Activated CD4-positive, alpha-beta memory T cell treated with anti-CD3 and anti-CD28 coated beads, Interleukin-2, amount 10 ng/mL, durations not matched to agents 7 days and 5 days (primary cell): ENCODE measurements at places on chromosomes 12 and 14. TPM values are rescaled to one million over a fixed set of nuclear protein-coding genes. Genes with fewer than 3 reads are reported as not detected.

DNA sequence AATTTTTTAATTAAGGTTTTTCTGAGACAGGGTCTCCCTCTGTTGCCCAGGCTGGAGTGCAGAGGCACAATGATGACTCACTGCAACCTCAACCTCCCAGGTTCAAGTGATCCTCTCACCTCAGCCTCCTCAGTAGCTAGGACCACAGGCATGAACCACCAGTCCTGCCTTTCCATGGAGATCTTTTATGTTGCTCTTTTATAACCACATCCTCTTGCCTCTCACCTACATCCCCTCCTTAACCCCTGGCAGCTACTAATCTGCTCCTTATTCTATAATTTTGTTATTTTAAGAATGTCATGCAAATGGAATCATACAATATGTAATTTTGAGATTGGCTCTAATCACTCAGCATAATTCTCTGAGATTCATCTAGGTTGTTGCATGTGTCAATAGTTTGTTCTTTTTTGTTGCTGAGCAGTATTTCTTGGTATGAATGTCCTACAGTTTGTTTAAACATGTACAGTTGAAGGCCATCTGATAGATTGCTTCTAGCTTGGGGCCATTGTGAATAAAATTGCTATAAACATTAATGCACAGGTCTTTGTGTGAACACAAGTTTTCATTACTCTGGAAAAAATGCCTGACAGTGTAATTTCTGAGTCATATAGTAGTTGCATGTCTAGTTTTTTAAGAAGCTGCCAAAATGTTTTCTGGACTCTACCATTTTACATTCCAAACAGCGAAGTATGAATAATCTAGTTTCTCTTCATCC lies 249.2 kb upstream of the AMIGO2 start:
- DNase-seq = no peak

- no peak for DNase-seq
Observed at GRCh38 chr14:52463375-52463774, 88.9 kb downstream of the TXNDC16 start.

JAG2 gene
- 3.0 TPM for total RNA-seq

DNA sequence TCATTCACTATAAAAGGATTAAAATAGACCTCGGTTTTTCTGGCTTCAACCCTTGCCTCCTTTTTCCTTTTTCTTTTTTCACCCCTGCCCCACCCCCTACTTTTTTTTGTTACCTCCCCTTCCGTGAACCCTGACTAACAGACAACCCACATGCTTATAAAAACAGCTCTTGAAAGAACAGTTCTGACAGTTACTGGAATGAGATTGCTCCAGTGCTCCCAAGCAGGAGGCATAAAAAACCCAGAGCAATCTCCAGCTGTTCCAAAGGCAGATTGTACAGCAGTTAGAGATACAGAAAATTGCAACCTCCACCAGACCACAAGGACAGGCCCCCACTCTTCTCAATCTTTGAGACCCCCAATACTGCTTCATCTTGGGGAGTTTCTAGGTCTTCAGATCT lies 29.9 kb upstream of the TMEM260 start:
- no peak for DNase-seq

GRCh38 chr12:101775816-101776215 lies 36.6 kb upstream of the SYCP3 start:
- DNase-seq = no peak

DNA sequence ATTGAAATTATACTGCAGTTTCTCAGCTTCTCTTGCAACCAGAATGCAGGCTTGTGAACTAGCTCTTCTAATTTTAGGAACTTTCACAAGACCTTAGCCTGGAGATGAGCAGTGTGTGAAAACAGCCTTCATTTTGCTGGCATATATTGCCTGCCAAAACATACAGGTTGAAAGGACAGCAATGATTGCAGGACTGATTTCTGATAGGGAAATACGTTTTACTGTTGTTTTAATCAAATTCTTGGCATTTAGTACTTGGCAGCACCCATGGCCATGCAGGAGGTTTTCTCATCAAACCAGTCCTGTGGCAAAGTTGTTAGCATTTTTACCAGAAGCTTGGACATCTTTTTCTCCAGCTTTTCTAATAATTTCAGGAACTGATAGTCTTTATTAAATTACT lies 91.9 kb upstream of the MUCL1 start:
- DNase-seq = no peak

AGAP2 gene
- 84.5 TPM for total RNA-seq

DNA sequence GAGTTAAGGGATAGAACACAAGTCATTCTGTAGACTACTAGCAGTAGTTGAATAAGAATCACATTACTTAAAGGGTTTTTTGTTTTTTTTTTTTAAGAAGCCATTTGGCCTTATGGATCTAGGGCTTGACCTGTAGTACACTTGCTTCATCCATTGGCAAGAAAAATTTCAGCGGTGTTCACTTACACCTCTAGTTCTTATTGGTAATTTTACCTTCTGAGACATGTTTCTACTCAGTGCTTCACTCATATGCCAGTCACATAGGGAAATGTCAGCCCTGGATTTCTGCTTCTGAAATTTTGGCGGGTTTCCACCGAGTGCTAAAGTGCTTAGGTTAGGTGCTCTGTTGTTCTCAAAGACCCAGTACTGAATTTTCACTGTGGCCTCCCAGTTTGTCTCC lies 72.9 kb downstream of the FRMD6 start:
- DNase-seq = no peak

MANSC4 gene
- total RNA-seq = not detected

DNA sequence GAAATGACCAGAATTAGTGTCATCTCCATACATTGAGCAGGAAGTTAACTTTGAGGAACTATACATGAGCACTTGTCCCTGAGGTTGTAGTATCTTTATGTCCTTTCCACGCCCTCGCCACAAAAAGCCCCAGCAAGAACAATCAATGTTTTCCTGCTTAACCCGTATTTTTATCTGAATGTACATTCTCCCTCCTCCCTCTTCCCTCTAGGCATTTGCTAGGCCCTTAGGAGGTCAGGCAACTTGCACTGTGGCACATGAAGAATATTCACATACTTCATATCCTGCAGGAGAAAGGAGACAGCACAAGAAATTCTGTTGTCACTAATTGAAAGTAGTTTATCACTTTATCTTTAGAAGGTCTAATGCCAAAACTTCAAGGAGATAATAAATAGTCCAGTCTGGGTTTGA lies 18.1 kb upstream of the DUSP6 start:
- no peak for DNase-seq

DNA sequence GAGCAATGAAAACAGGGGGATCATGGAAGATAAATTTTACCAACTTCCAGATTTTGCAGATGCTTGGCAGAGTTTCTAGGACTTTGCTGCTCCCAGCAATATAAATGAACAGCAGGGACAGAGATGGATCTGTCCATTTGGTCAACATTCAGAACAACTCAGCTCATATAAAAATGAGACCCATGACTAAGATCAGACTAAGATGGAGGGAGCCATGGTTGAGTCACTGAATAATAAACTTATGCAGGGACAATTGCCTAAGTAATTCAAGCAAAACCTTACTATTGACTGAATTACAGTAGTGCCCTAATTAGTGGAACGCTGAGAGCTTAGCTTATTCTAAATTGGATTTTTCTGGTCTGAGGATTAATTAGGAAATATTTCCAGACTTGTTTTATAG lies 205.1 kb downstream of the SLC5A8 start:
- no peak for DNase-seq

DNA sequence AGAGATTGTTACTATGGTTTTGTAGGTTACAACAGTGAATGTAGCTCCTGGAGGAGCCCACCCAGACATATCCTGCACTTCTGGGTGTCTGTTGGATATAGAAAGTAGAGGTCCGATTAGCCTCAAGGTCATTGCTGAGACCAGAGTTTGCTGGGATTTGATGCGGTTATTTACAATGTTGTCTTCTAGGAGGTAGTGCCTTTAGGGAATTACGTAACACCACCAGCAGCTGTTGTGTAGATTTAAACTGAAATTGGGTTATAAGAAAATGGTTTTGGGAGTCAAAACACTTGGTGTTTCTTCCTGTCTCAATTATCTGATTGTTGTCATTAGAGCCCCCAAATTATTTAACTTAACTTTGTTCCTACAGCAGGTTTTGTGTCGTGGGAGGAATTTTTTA lies 225.3 kb upstream of the PELI2 start:
- no peak for DNase-seq

- no peak for DNase-seq
Observed at GRCh38 chr14:33676135-33676566, 274.7 kb downstream of the EGLN3 start.
